Stimulated activated CD8-positive, alpha-beta memory T cell treated with anti-CD3 and anti-CD28 coated beads, Interleukin-15, amount 100 ng/mL, for 4 hours (primary cell): ENCODE measurements at places on chromosomes 4 and X.

DNA sequence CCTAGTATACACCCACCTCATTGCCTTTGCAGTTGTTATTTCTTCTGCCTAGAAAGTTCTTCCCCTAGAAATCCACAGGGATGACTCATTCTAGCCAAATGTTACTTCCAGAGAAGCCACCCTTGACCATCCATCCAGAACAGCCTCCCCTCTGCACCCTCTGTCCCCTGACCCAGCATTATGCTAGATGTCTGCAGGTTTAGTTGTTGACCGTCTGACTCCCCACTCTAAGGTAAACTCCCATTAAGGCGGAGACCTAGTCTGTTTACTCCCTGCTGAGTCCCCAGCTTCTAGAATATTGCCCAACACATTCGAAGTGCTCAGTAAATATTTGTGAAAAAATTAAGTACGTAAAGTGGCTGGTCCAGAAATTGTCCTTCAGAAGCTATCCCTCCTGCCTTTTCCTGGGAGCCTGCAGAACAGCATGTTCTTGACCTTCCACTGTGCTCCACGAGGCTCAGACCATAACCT, 11.0 kb downstream of the SRD5A3 start:
- no peak for DNase-seq

- no peak for DNase-seq
Observed at GRCh38 chr4:6177587-6178197, 22.7 kb downstream of the JAKMIP1 start.

DNA sequence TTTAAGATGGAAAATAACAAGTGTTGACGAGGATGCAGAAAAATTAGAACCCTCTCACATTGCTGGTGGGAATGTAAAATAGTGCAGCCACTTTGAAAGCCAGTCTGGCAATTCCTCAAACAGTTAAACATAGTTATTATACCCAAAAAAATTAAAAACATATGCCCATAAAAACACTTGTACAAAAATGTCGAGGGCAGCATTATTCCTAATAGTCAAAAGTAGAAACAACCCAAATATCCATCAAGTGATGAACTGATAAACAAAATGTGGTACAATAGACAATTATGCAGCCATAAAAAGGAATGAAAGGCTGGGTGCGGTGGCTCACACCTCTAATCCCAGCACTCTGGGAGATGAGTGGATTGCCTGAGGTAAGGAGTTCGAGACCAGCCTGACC, 6.3 kb downstream of the IDS start:
- no peak for DNase-seq

DNA sequence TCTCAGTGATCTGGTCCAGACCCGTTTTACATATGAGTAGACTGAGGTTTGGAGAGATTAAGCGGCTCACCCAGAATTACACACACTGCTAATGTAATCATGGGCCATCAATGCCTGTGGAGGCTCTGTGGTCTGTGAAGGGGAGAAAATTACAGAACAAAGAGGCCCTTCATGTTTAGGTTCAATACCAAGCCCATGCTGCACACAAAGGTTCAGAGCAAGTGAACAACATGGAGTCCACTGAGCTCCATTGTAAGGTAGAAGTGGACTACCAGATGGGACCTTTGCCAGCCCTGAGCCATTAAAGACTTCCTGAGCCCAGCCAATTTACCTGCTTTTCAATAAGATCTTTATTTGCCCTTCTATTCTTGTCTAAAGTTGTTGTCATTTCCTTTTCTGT, 109.8 kb downstream of the LUZP4 start:
- DNase-seq: no peak

DNA sequence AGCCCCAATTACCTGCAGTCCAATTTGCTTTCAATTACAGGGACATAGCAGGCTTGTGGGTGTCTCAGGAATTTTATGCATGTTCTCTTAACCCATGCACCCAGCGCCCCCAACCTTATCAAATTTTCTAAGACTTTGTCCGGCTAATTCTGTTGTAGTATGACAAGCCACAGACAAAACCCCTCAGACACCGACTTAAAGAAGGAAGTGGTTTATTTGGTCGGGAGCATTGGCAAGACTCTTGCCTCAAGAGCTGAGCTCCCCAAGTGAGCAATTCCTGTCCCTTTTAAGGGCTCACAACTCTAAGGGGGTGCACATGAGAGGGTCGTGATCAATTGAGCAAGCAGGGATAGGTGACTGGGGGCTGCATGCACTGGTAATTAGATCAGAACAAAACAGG, 28.7 kb upstream of the IL9R start:
- no peak for DNase-seq

DNA sequence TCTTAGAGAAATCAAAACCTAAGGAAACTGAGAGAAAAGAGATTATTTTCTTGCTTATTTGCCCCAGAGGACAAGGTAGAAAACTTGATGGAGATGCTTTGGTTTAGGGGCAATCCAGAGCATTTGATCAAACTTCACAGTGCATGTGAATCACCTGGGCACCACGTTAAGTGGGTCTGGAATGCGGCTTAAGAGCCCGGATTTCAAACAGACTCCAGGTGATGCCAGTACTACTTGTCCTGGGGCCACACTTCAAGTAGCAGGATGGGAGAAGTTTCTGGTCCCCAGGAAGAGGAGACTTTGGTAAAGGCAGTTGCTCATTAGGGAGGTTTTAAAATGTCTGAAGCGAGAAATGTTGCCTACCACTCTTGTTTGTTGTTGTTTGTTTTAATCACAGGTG, 51.8 kb downstream of the PHOX2B start:
- DNase-seq: no peak

- DNase-seq: no peak
Observed at GRCh38 chr4:6410068-6410467, 62.3 kb downstream of the PPP2R2C start.

DNA sequence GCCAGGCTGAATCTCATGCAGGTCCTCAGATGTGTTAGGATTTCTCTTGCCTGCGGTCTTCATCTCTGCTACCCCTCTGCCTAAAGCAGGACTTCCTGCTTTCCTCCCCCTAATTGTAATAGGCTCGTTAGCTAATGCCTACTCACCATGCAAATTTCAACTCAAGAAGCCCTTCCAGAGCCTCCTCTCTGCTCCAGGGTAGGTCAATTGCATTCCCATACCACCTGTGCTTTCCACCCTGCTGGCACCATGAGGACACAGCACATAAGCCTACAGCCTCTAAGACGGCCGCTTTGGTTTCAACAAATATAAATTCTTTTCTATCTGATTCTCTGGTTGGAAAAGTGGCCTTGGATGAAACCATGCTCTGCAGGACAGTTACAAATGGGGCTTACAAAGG, 93.9 kb downstream of the QDPR start:
- DNase-seq: no peak

DNA sequence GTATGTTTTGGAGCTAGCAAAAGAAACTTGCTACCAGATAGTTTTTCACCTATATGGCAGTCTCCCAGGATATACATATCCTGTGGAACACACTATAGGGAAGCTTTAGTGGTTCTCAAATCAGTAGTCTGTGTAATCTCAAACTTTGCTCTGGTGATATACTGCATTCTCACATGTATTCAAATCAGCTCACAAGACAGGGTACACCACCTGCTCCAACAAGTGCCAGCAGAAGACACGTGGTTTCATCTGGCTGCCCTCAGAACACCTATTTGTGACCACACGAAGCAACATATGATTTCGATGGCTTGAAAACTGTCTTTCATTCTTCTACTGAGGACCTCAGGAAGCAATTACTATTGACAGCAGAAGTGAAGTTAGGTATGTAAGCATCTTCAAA, 37.7 kb downstream of the BCLAF3 start:
- DNase-seq: no peak

- no peak for DNase-seq
Observed at GRCh38 chr4:159284113-159284512, 181.2 kb downstream of the RAPGEF2 start.

- DNase-seq: no peak
Observed at GRCh38 chr4:114890773-114891172, 222.6 kb downstream of the NDST4 start.

GRCh38 chr4:172308078-172308477, 494.9 kb downstream of the GALNTL6 start:
- DNase-seq: no peak

- DNase-seq: no peak
Observed at GRCh38 chr4:156676116-156676851, 295.3 kb downstream of the PDGFC start.

- DNase-seq: no peak
Observed at GRCh38 chr4:15109600-15109999, 107.3 kb downstream of the CPEB2 start.

DNA sequence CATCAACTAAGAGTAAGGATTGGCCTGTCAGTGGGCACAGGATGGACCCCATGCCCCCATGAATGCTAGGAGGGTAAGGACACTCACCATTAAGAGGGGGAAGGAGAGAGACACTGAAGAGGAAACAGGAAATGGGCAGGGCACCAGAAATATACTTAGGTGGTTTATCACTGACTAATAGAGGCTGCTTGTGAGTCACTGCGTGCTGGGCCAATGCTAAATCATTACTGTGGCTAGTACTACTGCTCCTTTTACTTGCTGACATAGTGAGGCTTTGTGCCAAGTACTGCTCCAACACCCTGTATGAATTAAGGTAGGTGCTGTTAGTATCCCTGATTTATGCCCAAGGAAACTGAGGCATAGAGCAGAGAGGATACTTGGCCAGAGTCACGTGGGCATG, 130.4 kb upstream of the FRMPD4 start:
- DNase-seq: no peak

DNA sequence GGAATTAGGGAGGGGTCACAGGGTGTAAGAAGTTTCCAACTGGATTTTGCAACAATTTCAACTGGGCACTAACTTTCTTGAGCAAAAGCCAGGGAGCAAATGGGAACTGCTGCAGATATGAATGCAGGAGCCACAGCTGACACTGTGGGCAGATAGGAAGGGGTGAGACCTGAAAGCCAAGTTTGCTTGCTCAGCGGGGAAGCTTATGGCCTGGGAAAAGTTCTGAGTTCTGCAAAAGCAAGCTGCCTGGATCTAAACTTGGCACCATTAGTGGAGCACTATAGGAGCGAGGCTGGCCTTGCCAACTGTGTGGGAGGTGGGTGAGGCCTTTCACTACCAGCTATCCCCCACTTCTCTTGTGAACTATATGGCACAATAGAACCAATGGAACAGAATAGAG, 11.1 kb downstream of the CYSLTR1 start:
- no peak for DNase-seq

DNA sequence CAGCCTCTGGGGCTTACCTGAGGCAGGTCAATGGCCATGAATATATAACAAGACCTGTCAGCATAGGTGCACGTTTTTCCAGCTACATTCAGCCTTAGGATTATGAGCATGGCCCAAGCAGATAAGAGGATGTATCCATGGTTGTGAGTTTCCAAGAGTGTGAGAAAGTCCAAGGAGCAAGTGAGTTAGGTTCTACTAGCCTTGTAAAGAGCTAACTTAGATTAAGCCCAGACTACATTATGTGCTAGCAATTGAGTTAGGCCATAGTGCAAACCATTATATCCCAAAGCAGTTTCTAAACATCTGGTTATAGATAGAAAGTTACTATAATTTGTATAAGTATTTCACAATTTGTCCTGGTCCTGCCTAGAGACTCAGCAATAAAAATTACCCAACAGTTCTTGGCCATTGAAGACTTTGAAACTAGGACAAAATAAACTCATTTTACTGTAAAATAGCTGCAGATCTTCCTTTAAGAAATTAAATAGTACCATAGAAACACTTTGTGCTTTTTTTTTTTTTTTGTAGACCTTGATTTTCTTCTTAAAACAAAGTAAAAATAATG, 312.0 kb downstream of the CAMK2D start:
- no peak for DNase-seq

- no peak for DNase-seq
Observed at GRCh38 chrX:153498453-153498852, 3.7 kb downstream of the BGN start.

DNA sequence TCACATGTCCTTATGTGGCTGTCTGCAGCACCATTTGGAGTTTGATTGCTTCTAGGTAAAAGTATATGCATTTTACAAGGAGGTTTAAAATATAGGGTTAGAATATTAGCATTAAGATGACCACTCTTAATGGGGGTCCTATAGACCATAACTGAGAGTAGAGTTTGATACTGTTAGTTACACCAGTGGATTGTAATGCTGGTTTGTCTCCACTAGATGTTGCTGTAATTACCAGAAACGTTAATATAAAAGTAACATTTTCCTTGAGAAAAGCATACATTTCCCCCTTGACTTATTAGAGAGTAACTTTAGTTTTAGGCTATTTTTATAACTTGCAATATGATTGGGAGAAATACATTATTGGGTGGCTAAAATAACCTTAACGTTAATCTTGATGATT, 93.0 kb downstream of the ZXDA start:
- no peak for DNase-seq

GRCh38 chr4:114922592-114922933, 190.9 kb downstream of the NDST4 start:
- no peak for DNase-seq

GRCh38 chrX:120485315-120485637, 16.2 kb upstream of the LAMP2 start:
- DNase-seq: no peak

DNA sequence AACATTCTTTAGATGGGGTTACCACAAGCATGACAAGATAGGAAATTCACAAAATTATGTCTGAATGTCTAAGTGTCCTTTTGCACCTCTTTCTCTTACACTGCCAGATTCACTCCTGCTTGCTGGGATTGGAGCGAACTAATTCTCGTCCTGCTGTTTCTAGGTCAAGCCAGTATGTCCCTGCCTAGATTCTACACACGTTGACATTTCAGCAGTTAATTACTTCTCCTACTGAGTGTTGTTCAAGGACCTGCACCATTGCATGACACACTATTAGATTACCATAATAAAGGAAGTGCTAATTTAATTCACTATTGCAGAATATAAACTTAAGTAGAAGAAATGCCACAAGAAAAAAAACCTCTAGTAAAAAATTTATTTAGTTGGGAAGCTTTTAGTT, 1911.7 kb downstream of the PCDH7 start:
- no peak for DNase-seq

GRCh38 chr4:26692014-26692726, 108.3 kb downstream of the TBC1D19 start:
- no peak for DNase-seq

GRCh38 chrX:24377911-24378468, 17.6 kb downstream of the SUPT20HL1 start:
- no peak for DNase-seq

GRCh38 chrX:133523526-133523925, 108.2 kb upstream of the GPC4 start:
- no peak for DNase-seq

- no peak for DNase-seq
Observed at GRCh38 chr4:89834486-89835209, 2.3 kb downstream of the SNCA start.

GRCh38 chr4:153539422-153539821, 73.3 kb downstream of the TMEM131L start:
- no peak for DNase-seq

GRCh38 chrX:7100022-7100421, 47.5 kb upstream of the STS start:
- DNase-seq: no peak

DNA sequence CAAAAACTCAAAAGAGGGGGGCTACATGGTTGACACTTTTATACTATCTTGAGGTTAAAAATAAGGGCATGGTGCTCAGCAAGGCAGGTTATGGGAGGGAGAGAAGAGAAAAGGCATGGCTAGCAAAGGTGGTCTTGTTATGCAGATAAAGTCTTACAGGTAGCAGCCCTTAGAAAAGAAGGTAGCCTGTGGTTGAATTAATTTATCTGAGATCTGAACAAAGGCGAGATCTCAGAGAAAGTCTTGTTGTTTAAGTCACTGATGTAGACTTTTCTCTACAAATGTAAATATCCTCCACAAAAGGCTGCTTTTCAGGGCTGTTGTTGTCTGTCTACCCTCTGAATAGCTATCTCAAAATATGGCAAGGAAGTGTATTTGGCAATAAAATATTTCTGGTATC, 1250.4 kb downstream of the PCDH18 start:
- DNase-seq: no peak
